HFFc6 (cell line): ENCODE measurements at places on chromosomes 4 and X. TPM values are rescaled to one million over a fixed set of nuclear protein-coding genes. Genes with fewer than 3 reads are reported as not detected.

GRCh38 chr4:188221090-188221489 is 81.8 kb downstream of the TRIML1 start:
- no peak for DNase-seq

ITGB1BP2 gene
- 0.51 to 0.61 TPM (median 0.51 TPM) in 3 replicates for total RNA-seq

DNA sequence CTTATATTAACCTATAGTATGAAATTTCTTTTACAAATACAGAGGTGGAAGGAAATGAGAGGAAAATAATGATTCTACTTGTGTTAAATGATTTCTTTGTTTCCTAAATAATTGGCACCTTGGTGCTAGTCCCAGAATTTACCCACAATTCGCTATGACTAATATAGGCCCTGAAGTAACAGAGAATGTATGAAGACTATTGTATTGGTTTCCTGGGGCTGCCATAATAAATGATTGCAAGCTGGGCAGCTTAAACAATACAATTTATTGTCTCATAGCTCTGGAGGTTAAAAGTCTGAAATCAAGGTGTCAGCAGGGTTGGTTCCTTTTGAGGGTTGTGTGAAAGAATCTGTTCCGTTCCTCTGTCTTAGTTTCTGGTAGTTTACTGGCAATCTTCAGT is 74.8 kb upstream of the GPRIN3 start:
- DNase-seq = no peak

- DNase-seq = no peak
These were observed 91.9 kb downstream of the FAM53A start for GRCh38 chr4:1592068-1592708.

DNA sequence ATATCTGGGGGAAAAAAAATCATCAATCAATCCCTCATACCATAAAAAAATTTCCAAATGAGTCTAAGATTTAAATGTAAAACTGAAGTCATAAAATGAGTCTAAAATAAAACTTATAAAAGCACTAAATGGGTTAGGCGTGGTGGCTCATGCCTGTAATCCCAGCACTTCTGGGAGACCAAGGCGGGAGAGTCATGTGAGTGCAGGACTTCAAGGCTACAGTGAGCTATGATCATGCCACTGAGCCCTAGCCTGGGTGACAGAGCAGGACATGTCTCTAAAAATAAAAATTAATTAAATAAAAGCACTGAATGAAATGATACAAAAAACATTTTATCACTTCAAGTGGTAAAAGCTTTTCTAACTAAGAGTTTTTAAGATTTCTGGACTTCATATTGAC is 83.3 kb downstream of the LRBA start:
- no peak for DNase-seq

NEIL3 gene
- total RNA-seq = 4.3 to 9.3 TPM (median 7.8 TPM) in 3 replicates

GRCh38 chrX:79325263-79325958 is 41.7 kb downstream of the ITM2A start:
- DNase-seq = no peak

- DNase-seq = no peak
These were observed 302.6 kb downstream of the PPP3CA start for GRCh38 chr4:101044766-101045165.

ADRA2C gene
- total RNA-seq = 0.30 to 0.45 TPM (median 0.43 TPM) in 3 replicates

DNA sequence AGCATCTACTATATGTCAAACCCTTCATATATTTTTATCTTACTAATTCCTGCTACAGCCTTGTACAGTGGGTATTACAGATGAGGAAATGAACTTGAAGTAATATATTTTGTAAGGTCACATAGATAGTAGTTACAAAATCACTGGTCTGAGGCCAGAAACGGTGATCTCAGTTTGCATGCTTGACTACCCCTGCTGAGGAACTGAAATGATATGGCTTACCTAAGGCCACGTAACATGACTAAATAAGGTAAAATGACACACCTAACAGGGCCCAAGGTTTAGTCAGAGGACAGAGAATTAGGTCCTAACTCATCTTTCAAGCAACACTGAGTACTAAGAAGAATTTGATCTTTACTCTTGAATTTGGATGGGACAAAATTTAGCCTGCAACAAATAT is 1.5 kb upstream of the COMMD8 start:
- no peak for DNase-seq

TRMT10A gene
- total RNA-seq = 4.2 to 6.0 TPM (median 5.1 TPM) in 3 replicates

- peak; percentile 35 for DNase-seq
These were observed 40.0 kb downstream of the HADH start for GRCh38 chr4:108029731-108030130.

MAGEE2 gene
- total RNA-seq = not detected in 3 replicates

PCYT1B gene
- not detected in 3 replicates for total RNA-seq

GRCh38 chr4:186298031-186298647 is 32.1 kb downstream of the F11 start:
- DNase-seq = no peak

ODAPH gene
- total RNA-seq = not detected in 3 replicates

- no peak for DNase-seq
These were observed 10.8 kb downstream of the UCP1 start for GRCh38 chr4:140557831-140558435.

- DNase-seq = no peak
These were observed 27.0 kb upstream of the ZNF280C start for GRCh38 chrX:130295519-130296296.

GRCh38 chr4:85420831-85421230 is 54.1 kb upstream of the ARHGAP24 start:
- no peak for DNase-seq

- DNase-seq = no peak
These were observed 175.3 kb downstream of the MAML3 start for GRCh38 chr4:139978692-139979091.

DNA sequence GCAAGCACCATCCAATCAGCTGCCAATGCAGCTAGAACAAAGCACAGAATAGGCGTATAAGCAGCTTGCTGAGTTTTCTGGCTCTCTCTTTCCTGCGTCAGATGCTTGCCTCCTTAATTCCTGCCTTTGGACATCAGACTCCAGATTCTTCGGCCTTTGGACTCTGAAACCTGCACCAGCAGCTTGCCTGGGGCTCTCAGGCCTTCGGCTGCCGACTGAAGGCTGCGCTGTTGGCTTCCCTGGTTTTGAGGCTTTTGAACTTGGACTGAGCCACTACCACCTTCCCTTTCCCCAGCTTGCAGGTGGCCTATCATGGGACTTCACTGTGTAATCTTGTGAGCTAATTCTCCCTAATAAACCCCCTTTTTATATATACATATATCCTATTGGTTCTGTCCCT is 6.1 kb downstream of the TMEM192 start:
- no peak for DNase-seq

GRCh38 chrX:8984231-8984630 is 49.7 kb downstream of the FAM9B start:
- no peak for DNase-seq

DNA sequence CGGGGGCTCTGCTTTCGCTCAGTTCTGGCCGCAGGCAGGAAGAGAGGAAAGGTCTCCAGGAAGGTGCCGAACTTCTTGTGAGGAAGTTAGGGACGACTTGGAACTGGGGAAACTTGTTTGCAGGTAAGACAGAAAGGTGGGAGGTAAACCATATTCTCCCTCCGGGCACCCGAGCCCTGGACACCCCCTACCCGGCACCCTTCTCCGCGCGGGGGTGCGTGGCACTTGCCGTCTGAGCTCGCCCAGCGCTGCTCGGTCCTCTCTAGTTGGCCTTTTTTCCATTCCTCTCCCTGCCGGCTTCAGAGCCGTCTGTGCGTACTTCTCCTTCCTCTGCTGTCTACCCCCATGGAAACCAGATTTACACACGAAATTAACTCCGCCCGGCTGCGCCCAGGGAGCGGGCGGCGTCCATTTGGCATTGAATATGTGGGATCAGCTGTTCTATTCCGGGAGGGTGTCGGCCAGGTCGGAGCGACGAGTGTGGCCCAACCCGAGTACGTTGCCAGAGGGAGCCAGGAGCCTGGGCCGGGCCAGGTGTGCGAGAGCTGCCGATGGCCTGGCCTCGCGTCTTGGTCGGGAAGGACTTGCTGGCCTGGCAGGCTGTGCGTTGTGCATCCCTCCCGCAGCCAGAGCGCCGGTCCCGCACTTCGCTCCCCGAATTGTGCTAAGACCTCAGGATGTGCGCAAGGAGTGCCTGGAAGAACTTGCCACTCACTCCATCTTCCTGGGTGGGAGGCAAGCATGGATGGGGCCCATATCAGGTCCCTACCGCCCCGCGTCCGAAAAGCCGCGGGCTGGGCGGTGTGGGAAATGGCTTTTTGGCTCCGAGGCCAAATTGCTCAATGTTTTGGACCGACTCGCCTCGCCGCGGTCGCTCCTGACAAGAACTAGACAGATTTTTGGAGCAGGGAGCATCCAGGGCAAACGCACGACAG is 1.7 kb downstream of the PDGFRA start:
- no peak for DNase-seq

DNA sequence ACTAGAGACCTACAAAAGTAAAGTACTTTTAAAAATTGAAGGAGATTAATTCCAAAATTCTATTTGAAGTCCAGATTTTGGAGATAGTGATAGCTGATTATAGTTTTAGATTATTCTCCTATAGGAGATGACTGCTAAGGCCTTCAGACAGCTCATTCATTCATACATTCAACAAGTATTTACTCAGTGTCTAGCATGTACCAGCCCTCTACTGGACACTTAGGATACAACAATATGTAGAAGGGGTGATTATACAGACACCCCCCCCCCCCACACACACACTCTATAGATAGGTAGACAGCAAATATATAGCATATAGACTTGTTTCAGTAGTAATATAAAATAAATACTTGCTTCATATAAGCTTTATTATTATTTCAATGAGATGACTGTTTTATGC is 60.4 kb upstream of the TAF9B start:
- no peak for DNase-seq

DNA sequence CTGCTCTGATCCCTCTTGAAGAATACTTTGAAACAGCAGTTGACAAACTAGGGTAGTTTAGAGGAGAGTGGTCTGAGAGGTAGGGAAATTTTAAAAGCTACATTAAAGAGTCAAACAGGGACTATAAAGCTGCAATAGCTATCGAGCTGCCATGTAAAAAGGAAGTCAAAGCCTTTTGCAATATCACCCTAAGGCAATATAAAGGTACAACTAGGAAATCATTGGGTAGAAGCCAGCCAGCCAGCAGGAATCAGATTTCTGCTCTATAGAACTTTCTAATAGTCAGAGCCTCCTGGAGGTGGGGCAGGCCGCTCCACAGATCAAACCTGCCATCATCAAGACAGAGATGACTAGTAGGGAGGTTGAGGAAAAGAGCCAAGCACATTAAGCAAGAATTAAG is 15.2 kb upstream of the PHOX2B start:
- DNase-seq = no peak

DNA sequence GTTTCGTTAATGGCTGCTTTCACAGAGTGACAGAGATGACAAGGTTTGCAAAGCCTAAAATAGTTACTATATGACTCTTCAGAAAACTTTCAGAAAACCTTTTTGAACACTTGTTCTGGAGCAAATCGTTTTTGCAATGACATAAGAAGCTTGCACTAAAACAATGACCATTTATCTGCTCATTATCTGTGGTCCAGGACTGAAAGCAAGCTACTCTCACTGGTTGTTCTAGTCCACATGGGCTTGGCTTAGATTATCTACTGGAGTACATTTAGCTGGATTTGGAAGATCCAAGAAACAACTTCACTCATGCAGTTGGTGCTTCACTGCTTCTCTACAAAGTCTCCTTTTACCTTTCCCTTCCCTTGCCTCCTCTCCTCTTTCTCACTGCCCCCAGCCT is 1836.4 kb upstream of the AGA start:
- no peak for DNase-seq

- DNase-seq = no peak
These were observed 48.6 kb upstream of the CXCL8 start for GRCh38 chr4:73691759-73692158.

DNA sequence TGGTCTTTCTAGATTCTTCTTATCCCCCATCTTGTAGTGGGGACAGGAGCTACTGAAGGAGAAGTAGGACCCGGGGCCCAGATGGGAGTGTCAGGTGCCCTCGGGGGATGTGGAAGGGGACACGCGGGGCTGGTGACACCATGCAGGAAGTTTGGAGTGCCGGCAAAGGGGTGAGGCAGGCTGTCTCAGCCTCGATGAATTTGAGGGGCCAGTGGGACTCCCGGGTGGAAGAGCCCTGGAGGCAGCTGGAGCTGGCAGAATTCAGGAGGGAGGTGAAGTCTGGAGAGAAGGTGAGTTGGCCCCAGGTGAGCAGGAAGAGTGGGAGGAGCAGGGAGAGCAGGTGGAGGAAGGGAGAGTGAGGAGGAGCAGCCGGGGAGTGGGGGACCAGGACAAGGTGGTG is 101.7 kb downstream of the CPZ start:
- no peak for DNase-seq

GRCh38 chrX:38699696-38700095 is 101.6 kb upstream of the MID1IP1 start:
- no peak for DNase-seq

- no peak for DNase-seq
These were observed 98.0 kb downstream of the CLCN4 start for GRCh38 chrX:10254739-10255138.

NUP54 gene
- 25.4 and 32.3 TPM in 2 replicates for total RNA-seq

DNA sequence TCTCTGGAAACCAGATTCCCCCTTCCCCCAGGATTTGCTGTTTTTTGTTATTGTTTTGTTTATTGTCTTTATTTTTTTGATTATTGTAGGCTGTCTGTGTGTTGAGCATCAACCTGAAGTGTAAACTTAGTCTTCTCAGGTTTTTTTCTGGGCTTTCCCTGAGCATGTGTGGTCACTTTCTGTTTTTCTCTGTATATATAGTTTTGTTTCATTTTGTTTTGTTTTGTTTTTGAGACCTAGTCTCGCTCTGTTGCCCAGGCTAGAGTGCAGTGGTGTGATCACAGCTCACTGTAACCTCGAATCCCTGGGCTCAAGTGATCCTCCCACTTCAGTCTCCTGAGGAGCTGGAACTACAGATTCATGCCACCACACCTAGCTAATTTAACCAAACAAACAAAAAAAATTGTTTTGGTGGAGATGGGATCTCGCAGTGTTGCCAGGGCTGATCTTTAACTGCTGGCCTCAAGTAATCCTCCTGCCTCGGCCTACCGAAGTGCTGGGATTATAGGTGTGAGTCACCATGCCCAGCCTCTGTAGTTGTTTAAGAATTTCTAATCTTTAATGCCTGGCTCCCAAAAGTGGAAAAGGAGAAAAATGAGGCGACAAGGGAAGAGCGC is 9.1 kb downstream of the IL13RA1 start:
- peak; percentile 2 for DNase-seq

TLR6 gene
- 1.1 to 1.2 TPM (median 1.1 TPM) in 3 replicates for total RNA-seq

DNA sequence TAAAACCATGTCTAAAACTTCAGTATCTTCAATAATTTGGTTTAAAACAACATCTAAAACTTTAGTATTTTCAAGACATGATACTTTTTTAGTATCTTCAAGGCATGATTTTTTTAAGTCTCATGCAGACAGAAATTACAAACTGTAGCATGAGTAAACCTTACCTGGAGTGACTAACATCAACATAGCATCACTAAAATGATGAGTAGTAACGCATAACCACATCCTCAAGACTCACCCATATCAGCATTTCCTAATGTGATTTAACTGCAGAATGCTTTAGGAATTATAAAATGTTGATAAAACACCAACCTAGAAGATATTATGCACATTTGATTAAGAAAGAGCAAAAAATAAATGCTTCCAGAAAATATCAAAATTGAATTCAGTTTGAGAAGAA is 19.7 kb upstream of the EDNRA start:
- no peak for DNase-seq

ANXA3 gene
- total RNA-seq = 1.5 to 3.1 TPM (median 2.8 TPM) in 3 replicates

SLC10A6 gene
- total RNA-seq = 0.34 to 0.60 TPM (median 0.55 TPM) in 3 replicates

HOPX gene
- total RNA-seq = not detected in 2 replicates

GRCh38 chrX:141945426-141945825 is 41.7 kb downstream of the MAGEC1 start:
- DNase-seq = no peak

GRCh38 chr4:52643190-52643589 is 15.9 kb downstream of the USP46 start:
- DNase-seq = no peak

GRCh38 chrX:72005046-72005445 is 94.4 kb downstream of the NHSL2 start:
- no peak for DNase-seq

SYTL5 gene
- 0.18 to 0.20 TPM (median 0.19 TPM) in 3 replicates for total RNA-seq

DNAAF6 gene
- not detected in 2 replicates for total RNA-seq
